ENCODE measurements at places on chromosomes 12 and 14.

DNA sequence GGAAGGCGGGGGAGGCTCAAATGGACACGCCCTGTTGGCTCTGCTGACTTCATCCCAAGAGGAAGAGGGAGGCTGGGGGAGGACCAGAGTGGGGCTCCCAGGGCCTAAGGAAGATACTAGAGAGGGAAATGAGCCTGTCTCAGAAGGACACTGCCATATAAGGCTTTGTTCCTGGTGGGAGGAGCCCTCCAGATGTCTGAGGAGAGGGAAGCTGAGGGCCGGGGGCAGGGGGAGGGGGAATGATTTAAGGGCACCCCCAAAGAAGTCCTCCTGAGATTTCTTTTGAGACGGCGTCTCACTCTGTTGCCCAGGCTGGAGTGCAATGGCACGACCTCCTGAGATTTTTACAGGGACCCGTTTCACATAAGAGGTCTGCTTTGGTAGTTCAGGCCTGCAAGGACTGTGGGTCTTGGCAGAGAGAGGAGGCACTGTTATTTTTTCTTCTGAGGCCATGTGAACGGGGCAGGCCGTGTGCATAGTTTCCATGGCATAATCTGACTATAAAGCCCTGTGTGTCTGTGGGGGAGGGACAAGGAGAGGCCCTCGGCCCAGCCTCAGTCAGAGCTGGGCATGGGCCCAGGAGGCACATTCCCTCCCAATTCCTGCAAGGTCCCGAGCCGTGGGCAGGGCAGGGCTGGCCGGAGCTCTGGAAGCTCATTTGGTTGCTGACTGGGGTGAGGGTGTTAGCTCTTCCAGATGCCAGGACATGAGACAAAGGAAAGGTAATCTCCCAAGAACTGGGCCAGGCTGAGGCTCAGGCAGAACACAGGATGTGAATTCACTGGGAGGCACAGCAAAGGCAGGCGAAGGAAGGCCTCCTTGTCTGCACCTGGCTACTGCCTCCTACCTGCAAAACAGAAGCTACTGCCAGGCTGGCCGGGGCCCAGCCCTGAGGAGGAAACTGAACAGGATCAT lies 22.2 kb upstream of the PLEKHG3 start:
- DNase-seq: no peak

GRCh38 chr12:77549383-77550128 lies 281.1 kb upstream of the NAV3 start:
- DNase-seq: no peak

DNA sequence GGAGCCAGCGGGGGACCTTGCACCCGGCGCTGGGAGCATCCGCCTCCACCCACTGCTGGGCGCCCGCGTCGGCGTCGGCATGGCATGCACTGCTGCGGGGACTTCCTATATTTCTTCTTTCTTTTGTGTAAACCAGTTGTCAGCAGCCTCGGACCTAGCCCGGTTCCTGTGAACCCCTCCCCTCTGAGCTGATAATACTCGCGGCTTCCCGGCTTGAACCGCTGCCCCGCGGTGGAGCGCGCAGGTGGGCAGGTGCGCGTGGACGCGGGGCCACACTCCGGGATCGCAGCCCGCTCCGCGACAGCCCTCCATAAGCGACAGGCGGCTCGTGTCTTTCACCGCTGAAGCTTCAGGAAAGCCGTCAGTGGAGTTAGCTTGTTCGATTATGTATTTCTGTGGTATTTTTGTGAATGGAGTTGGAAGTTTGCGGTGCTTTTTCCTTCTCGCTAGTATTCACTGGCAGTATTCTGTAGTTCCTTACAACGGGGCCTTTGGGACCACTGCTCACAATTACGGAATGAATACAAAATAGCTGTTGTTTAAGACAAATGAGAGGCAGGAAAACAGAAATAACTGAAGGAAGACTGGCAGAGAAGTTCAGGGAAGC lies 870 bp downstream of the BMAL2 start:
- DNase-seq: peak; percentile 61

- DNase-seq: no peak
Measured at GRCh38 chr12:76180401-76181277, 96.2 kb upstream of the NAP1L1 start.

GRCh38 chr14:100393362-100393761 lies 70.2 kb downstream of the SLC25A47 start:
- no peak for DNase-seq

- DNase-seq: no peak
Measured at GRCh38 chr14:65070471-65070976, 31.8 kb downstream of the MAX start.

DNA sequence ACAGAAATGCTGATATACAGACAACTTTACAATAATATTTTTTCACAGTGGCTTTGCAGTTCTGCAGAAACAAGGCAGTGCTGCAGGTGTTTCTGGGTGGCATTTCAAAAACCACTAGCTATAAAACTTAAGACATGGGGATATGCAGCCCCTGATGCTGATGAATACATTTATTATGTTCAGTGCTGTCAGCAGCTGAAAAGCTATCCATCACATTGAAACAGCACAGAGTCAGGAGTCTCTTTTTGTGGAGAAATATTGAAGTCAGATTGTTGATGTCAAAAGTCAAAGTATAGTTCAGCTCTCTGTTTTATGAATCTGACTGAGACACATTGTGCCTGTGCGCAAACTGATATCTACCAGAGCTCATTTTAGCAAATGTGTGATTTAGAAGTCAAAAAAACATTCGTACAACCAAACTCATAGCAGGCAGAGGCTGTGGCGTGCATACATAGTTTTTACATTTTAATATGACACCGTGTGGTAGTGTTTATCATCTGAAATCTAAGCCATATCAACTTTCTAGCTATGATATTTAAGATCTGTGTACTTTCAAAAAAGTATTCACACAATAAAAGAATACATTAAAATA lies 467.6 kb downstream of the PRKD1 start:
- no peak for DNase-seq

DNA sequence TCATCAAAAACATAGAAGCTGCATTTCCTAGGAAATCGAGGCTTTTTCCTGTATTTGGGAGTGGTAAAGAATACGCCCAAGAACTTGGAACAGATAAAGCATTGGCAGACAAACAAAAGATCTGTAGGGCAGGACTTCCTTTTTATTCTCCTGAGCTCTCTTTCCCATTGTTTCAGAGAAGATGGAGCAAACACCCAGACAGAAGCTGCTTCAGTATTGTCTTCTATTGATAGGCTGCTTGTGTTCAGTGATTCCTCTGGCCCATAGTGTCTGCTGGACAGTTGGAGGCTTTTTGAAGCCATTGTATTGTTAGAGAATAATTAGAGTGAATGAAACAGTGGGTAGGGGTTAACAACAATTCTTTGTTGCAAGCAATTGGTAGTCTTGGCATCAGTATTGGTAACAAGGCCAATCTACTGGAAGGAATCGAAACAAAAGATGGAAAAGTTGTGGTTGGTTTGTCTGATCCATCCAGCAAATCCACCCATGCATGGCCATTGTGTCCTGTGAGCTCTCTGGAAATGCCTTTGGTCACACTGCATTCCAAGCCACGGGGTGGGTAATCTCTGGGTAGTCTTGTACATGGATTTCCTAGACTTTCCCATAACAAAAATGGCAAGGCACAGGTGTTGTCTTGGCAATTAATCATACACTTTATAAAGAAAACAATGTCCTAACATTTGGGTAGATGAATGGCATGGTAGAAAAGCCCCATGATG lies 424.8 kb downstream of the RAD51B start:
- DNase-seq: no peak

DNA sequence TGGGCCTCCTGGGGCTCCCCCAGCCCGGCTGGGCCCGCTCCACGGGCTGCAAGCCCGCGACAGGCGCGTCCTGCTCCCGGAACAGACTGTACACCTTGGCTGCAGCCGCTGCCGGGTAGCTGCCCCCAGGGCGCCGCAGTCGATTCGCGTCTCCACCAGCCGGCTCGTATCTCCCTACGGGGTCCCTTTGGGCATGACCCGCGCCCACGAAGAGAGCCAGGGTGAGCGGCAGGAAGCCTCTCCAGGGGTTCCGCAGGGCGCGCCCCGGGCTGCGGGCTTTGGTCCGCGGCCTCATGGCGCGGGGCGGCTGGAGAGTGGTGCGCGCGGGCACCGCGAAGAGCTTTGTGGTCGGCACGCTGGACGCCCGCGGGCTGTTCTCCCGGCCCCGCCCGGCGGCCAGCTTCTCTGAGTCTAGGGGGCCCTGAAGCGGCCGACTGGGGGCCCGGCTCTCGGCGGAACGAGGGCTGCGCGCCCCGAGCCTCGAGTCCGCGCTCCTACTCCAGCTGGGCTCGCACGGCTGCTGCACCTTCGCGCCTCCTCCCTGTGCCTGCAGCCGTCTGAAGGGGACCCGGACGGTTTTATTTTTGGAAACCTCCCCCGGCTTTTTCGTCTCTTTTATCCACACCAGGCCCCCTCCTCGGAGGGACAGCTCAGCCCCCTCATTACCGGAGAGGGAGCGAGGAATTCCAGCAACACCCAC lies at the start of gene LTBP2:
Gene LTBP2 (minus strand): TSS at position 588 of the 700 bp plus-strand sequence. CDS start 293 bp downstream, at position 295.
- DNase-seq: peak; percentile 24
